ENCODE measurements at places on chromosomes 2 and 18.

- no peak for DNase-seq
Measured at GRCh38 chr2:160752475-160753330, 259.1 kb upstream of the RBMS1 start.

- no peak for DNase-seq
Measured at GRCh38 chr18:39350945-39351344, 1785.3 kb upstream of the CELF4 start.

DNA sequence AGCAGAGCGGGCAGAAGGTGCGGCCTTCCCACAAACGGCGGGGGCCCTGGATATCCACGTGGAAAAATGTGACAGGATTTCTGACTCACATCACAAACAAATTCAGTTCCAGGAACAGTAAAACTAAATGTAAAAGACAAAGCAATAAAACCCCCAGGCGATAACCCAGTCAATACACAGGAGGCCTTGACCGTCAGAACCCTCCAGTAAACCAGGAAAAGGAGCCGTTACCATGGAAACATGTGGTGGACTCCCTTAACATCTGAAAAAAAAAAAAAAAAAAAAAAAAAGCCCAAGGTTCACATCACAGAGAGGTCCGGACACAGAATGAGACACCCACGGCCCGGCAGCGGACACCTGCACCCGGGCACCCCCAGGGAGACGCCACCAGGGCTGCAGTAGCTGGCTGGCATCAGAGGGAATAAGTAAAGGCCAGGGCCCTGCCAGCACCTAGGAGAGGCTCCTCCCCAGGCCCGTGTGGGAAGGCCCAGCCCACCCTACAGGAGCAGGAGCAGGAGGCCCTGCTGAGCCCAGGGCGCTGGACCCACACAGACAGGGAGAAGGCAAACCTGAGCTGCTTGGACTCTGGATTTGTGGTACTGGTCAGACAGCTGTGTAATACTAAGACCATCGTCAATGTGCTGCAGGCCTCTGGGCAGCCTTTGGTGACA, 83.7 kb downstream of the TMEM18 start:
- no peak for DNase-seq

DNA sequence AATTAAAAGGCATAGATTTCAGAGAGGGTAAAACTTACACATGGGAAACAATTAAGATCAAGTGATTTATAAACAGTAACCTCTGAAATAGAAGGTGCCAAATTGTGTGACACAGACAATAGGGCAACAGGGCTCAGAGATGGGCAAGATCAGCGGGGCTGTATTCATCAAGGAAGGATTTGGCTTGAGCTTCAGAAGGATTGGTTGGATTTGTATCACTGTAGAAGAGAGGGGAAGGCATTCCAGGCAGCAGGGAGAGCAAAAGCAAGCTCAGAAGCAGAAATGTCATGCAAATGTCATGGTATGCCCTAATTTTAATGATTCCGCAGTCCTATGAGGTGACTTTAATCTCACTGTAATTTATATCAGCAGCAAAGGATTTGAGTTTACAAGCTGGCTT, 415.0 kb upstream of the NRP2 start:
- DNase-seq: no peak

DNA sequence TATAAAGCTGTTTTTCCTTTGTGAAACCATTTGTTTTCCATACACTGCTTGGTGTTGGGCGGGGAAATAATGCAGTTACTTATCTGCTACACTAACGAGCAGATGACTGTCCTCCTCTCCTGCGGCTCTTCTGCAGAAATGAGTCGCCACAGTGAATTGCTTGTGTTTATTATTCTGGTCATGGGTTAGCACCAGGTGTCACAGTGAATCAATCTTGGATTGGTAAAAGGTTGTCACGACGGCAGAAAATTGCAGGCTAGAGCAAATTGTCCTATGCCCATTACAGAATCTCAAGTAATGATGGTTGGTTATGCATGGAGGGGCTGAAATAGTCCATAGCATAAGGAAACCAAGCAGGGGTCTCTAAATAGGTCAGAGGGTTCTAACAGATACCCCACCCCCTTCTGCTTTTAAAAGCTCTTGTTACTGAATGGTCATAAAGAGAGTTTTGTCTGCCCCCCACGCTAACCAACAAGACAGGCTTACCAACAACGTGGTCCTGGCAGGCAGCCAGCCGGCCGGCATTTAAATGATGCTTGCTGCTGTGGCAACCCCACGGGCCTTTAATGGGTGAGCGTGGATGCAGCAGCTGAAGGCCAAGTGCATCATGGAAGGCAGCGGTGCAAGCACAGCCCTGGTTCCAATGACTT, 29.5 kb downstream of the RAB31 start:
- peak; percentile 7 for DNase-seq

DNA sequence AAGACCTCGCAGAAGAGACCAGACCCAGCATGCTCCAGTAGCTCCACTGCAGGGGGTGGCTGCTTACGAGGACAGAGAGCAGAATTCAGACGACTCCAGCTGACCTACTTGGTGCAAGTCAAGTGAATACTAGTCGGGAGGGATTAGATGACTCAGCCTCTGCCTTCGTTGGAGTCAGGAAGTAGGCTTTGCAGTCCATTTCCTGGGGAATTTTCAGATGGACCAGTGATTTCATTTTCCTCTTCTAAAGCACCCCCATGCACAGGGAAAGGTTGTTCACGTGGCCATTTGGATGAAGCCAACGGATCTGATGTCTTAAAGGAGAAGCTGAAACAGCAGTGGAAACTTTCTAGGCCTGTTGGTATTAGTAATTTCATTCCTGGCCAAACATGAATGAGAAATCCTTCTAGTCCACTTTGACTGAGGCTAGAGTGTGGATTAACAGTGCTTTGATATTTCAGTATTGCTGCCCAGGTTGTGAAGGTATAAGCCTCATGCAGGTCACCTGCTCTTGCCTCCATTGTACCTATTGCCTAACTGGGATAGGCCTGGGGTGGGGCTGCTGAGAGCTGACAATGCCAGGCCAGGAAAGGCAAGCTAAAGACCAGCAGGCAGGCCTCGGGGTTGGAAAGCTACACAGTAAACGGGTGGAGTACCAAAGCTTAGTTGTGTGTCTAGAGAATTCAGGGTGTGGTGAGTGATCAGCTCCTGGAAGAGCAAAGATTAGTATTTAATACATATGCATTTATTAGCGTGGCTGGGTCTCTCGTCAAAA, 117.6 kb upstream of the FOSL2 start:
- no peak for DNase-seq

DNA sequence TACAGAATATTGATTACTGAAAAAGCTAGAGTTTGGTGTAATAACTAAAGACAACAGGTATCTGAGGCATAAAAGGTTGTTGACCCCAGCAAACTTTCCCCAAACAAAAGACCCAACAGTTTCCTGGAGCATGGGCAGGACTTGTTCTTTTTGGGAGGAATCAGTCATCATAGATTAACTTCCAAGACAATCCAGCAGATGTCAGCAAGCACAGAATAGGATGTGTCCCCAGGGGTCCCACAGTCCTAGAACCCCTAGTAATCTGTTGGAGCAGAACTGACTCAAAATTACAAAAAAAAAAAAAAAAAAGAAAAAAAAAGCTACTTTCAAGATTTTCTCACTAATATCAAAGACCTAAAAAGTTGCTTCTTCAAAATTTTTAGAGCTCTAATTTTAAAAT, 564.7 kb upstream of the SLC39A10 start:
- no peak for DNase-seq

GRCh38 chr2:67642046-67642382, 244.9 kb downstream of the ETAA1 start:
- DNase-seq: no peak

Measured in NCI-H2171 (cell line).